ENCODE measurements at places on chromosomes 13 and 19.

DNA sequence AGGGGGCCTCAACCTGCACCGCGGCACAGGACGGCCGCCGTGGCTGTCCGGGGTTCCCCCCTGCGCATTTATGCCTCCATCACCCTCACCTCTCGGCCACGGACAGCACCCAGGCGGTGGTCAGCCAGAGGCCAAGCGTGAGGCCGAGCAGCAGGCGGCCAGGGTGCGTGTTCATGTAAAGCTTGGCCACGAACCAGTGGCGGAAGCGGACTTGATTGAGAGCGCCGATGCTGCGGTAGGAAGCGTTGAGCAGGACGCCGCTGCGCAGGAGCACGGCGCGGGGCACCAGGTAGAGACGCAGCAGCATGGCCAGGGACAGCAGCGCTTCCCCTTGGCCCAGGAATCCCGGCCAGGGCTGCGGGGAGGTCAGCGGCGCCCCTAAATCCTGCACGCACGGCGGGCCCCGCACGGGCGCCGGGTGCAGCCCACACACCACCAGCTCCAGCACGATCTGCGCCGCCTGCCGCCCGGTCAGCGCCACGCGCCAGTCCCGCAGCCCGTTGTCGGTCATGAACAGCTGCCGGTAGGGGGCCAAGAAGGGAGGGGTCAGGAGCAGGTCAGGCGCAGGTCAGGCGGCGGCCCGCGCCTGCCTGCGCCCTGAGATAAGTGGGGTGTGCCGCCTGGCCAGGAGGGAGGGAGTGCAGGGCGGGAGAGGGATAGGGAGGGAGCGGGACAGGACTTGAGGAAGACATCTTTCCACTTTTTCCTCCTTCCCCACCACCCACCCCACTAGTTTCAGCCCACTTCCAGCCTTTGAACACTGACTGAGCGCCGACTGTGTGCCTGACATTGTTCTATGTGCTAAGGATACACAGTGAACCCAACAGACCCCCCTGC lies 6.5 kb downstream of the KCNN4 start:
- H3K4me1 ChIP-seq, result peaks cover 19% of the 10 kb centered on the region
- peak; percentile 53 for DNase-seq
- no peak overlapping the region for H3K4me3 ChIP-seq
- H3K27ac ChIP-seq, result no peak overlapping the region

DNA sequence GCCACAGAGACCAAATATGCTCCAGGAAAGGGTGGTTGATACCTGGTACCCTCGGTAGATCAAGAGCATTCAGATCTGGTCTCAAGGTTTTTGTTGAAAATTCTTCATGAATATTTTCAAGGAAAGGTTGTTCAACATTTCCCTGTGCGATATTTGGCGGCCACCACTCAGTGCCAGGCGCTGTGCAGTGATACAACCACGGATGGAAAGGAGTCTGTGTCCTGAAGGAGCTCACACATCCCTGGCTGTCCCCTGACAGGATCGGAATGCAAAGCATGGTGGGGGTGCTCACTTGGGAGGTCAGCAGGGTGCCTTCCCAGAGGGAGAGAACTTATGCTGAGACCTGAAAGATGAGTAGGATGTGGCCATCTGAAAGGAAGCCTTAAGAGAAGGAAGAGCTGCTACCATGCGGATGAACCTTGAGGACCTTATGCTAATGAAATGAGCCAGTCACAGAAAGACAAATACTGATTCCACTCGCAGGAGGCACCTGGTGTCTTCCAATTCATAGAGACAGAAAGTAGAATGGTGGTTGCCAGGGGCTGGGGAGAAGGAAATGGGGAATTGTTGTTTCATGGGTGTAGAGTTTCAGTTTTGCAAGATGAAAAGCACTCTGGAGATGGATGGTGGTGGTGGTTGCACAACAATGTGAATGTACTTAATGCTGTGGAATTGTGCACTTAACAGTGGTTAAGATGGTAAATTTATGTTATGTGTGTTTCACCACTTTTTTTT lies 41.6 kb downstream of the HSPH1 start:
- DNase-seq, result no peak
- H3K27ac ChIP-seq, result no peak overlapping the region
- H3K27me3 ChIP-seq, result peaks cover 46% of the 10 kb centered on the region

- no peak overlapping the region for H3K27ac ChIP-seq
- no peaks in the 10 kb centered on the region for H3K27me3 ChIP-seq
- H3K4me3 ChIP-seq, result no peak overlapping the region
These were observed 4.6 kb downstream of the GRAMD1A start for GRCh38 chr19:35004517-35005255.

GRCh38 chr13:113724780-113725315 lies 34.2 kb upstream of the TMEM255B start:
- H3K27ac ChIP-seq, result no peak overlapping the region
- no peaks in the 10 kb centered on the region for H3K36me3 ChIP-seq
- peak overlapping the region; percentile 50 for H3K4me3 ChIP-seq
- H3K4me1 ChIP-seq, result peaks cover 6% of the 10 kb centered on the region
- peak; percentile 52 for DNase-seq
- H3K27me3 ChIP-seq, result peaks cover 8% of the 10 kb centered on the region

GRCh38 chr13:59210543-59210942 lies 953.2 kb downstream of the DIAPH3 start:
- H3K27me3 ChIP-seq, result no peaks in the 10 kb centered on the region

- peak overlapping the region; percentile 79 for H3K27ac ChIP-seq
- H3K4me3 ChIP-seq, result no peak overlapping the region
- no peaks in the 10 kb centered on the region for H3K36me3 ChIP-seq
- peaks cover 22% of the 10 kb centered on the region for H3K4me1 ChIP-seq
These were observed 165.4 kb downstream of the KATNAL1 start for GRCh38 chr13:30141775-30142485.

GRCh38 chr13:48275507-48275906 lies 28.0 kb upstream of the RB1 start:
- no peaks in the 10 kb centered on the region for H3K4me1 ChIP-seq
- no peak overlapping the region for H3K4me3 ChIP-seq
- H3K27ac ChIP-seq, result no peak overlapping the region
- DNase-seq, result no peak
- no peaks in the 10 kb centered on the region for H3K36me3 ChIP-seq

DNA sequence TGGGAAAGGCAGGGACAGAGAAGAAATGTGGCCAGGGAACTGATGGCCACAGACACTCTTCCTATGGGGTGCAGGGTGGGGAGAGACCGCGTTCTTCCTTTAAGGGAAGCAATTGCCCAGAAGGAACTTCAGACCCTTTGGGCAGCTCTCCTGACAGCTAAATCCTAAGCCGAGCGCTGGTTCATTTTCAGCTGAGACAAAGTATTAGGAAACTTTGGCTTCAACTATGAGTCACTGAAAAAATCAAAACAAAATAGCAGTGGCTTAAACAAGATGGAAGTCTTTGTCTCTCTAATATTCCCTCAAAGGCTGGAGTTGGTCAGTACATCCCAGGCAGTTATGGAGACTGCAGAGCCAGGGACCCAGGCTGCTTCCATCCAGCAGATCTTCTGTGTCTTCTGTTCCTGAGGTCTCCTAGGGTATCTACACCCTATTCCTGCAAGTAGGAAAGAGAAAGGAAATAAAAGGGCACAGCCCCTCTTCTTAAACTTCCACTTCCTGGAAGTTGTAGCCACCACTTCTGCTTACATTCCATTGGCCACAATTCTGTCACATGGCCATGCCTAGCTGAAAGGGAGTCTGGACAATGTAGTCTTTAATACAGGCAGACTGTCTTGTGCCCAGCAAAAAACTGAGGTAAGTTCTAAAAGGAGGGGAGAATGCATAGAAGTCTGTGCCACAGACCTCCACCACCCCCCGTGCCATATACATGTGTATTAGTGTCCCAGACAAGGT lies 163.5 kb downstream of the KATNAL1 start:
- DNase-seq, result peak; percentile 52
- H3K4me3 ChIP-seq, result no peak overlapping the region
- H3K27ac ChIP-seq, result peak overlapping the region; percentile 79
- H3K27me3 ChIP-seq, result no peaks in the 10 kb centered on the region

DNA sequence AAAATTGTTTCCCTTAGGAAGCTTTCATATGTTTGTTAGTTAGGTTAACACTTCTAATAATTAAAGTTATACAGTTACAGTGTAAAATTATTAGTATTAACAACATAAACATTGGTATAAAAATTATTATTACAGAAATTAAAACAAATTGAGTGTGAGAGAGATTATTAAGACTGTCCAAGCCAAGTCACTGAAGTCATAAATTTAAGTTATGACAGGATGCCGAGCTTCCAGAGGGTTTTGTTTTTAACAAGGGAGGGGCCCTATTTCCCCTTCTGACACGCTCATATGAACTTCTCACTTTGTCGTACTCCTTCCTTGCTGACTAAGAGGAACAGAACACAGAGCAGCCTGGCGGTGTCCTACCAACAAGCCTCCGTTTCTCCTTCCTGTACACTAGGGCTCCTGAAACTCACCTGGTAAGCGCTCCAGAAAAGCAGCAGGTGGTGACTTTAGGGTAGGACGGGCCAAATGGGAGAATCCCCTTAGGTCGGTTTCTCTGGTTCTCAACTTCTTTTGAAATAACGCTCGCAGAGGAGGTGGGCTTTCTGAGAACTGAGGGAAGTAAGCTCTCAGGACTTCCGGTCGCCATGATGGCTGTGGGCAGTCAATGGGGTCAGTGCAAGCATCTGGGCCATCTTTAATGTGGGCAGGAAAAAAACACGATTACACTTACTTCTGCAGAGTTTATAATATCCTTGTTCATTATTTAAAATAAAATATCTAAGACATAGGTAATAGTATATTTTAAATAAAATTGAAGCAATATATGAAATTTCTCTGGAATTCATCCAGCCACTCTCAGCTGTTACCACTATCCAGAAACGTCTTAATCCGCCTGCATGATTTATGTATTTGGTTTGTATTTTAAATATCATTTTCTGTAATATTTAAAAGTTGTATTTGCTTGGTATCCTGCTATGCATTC lies at the start of gene CARD8:
Gene CARD8, minus strand, starts transcription at position 537 of the 928 bp plus-strand sequence. CDS start 14,892 bp downstream, outside the sequence.
- peak within 1 kb of the TSS; percentile 98 for H3K27ac ChIP-seq
- no peaks in the 10 kb centered on the region for H3K27me3 ChIP-seq
- H3K36me3 ChIP-seq, result no peaks in the 10 kb centered on the region

DNA sequence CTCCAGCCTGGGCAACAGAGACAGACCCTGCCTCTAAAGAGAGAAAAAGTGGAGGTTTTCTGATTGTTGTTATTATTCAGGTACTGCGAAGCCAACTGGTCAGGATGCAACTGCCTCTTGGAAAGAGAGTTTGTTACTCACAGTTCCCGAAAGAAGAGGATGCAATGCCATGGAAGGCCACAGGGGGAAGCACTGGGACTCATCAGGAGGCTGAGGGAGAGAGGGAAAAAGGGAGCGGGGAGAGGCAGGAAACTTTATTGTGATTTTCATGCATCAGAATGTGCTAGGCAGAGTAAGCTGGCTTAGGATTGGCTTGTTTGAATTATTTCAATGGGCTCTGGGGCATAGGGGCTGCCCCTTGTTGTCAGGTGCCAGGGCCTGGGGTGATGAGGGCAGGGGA lies 27.6 kb downstream of the MYO9B start:
- peaks cover 17% of the 10 kb centered on the region for H3K36me3 ChIP-seq
- H3K4me1 ChIP-seq, result peaks cover 12% of the 10 kb centered on the region
- no peak overlapping the region for H3K4me3 ChIP-seq
- no peaks in the 10 kb centered on the region for H3K27me3 ChIP-seq
- DNase-seq, result no peak

GRCh38 chr19:10290357-10290875 lies 664 bp downstream of the ICAM5 start:
- no peak for DNase-seq
- no peaks in the 10 kb centered on the region for H3K36me3 ChIP-seq
- H3K27me3 ChIP-seq, result peaks cover 66% of the 10 kb centered on the region
- no peak overlapping the region for H3K27ac ChIP-seq
- no peak overlapping the region for H3K4me3 ChIP-seq

DNA sequence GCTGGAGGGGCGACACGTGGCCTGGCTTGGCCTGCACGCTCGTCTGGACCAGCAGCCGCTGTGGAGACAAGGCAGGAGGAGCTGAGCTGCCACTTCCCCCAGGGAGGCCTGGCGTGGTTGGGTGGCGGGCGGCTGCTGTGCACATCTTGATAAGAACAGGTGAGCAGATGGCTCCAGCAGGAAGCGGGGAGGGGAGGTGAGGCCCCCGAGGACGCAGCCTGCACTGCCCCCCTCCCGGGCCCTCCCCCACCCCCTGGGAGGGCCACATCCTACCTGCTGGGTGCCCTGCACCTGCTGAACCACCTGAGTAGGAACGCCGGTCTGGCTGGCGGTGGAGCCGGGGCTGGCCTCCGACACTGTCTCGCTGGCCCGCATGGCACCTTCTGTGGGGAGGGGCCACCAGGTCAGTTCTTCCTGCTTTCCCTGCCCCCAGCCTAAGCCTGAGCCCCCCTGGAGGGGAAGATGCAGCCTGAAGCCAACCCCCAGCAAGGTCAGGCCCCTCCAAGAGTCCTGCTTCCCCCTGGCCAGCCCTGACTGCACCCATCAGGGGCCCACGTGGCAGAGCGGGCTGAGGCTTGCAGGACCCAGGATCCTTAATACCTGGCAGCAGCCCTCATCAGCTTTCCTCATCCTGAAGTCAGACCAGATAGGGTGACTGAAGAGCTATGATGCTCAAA lies 22.8 kb downstream of the RFX1 start:
- H3K4me3 ChIP-seq, result no peak overlapping the region
- H3K4me1 ChIP-seq, result peaks cover 9% of the 10 kb centered on the region
- no peak overlapping the region for H3K27ac ChIP-seq
